ENCODE measurements at places on chromosomes 2 and 18.

DNA sequence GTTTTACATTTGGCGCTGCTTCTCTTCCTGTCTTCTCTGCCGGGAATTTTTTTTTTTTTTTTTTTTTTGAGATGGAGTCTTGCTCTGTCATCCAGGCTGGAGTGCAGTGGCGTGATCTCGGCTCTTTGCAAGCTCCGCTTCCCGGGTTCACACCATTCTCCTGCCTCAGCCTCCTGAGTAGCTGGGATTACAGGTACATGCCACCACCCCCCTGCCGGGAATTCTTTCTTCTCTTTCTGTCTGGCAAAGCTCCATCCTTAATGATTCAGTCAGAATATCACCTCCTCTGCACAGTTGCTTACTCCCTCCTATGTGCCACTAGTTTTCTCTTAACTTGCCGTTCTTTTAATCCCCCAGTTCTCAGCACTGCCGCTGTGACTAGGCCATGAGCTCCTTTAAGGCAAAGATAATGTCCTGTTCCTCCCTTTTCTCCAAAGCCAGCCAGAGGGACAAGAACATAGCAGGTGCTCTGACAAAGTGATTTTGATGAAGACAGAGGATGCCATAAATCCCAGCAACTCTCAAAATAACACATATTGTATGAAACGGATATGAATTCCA, 112.1 kb upstream of the LRATD1 start:
- DNase-seq, result no peak

DNA sequence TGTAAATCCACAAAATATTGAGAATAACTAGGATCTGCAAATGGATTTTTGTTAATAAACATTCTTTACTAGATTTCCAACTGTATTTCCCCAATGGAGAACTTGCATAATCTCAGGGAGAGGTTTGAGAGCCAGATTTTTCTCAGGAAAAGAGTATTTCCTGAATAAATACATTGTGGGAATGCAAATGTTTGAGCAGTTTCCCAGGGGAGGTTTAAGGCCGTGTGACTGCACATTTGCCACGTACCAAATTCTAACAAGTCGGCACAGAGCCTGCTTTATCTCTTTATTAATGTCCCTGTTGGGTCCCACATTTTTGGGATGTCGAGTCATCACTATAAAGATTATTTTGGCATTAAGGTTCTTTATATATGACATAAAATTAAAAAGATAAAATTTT, 27.0 kb downstream of the TFPI start:
- DNase-seq, result no peak

GRCh38 chr18:52553441-52553840, 213.4 kb downstream of the DCC start:
- DNase-seq, result no peak

GRCh38 chr2:40558761-40559160, 106.9 kb upstream of the SLC8A1 start:
- DNase-seq, result no peak

- peak; percentile 33 for DNase-seq
Measured at GRCh38 chr2:26144953-26145680, 27.8 kb upstream of the GAREM2 start.

GRCh38 chr2:237122214-237122666, 36.6 kb downstream of the COPS8 start:
- DNase-seq, result peak; percentile 42

- no peak for DNase-seq
Measured at GRCh38 chr18:21851327-21851961, 110.9 kb downstream of the MIB1 start.

GRCh38 chr18:8856212-8856611, 150.9 kb downstream of the MTCL1 start:
- DNase-seq, result no peak

- DNase-seq, result no peak
Measured at GRCh38 chr18:78501251-78501650, 478.4 kb upstream of the SALL3 start.

DNA sequence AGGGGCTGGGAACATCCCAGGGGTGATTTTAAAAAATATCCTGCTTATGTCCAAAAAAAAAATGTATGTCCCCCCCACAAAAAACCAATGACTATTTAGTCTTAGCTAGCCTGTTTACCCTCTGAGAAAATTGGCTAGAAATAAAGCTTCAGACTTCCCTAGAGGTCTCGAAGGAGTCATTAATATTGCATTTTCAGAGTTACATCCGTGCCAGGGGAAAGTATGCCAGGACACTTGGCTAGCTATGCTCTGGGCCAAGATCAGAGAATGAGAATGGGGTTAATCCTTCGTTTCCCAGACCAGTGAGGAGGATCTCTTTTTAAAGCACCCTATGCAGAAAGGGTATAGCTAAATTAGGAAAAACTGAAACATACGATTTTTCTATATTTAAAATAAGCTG, 183.6 kb downstream of the MC4R start:
- no peak for DNase-seq

DNA sequence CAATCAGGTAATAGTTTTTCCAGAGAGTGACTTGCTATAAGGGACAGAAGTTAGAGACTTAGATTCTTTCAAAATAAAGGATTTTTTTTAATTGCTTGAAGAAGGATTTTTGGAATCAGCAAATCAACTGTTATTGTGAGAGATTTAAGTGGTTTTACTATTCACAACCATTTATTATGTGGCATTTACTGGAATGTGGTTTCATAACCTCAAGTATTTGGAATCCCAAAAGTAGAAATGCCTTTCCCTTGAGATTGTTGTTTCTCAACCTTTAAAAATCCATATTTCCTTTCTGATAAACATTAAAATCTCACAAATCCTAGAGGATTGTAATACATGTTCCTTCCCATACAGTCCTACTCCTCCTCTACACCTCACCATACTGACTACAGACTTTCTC, 5.0 kb downstream of the TANK start:
- no peak for DNase-seq

- no peak for DNase-seq
Measured at GRCh38 chr18:22987547-22988189, 54.5 kb downstream of the RBBP8 start.

DNA sequence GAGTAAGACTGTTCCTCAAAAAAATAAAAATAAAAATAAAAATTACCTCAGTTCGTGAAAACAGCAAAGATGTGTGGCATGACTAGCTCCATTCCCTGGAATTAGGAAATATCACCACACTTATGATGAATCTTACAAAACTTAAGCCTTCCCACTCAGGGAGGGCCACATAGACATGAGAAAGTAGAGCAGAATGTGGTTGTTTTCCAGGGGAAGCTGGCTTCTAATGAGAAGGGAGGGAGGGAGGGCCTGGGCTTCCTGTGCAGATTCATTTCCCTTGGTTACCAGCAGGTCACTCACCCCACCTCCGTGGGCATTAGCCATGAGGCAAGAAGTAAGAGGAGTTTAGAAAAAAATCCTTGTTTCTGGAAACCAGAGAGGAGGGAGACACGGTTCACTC, 95.9 kb upstream of the RMDN2 start:
- DNase-seq, result no peak

DNA sequence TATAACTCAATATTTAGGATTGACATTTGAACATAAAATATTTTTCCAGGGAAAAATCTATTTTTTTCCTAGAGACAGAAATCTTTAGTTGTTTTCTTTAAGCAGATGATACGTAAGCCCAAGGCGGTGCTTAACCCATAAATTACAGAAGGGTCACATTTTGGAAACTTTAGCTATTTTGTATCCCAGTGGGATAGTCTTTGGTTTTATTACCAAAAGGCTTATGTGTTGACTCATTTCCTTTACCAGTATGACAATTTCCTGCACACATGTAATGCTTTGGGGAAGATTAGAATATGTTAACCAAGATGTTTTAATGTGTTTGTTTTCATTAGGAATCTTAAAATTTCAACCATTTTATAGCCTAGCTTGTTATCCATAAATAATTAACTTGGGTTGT, 24.8 kb downstream of the DYNC1I2 start:
- no peak for DNase-seq

DNA sequence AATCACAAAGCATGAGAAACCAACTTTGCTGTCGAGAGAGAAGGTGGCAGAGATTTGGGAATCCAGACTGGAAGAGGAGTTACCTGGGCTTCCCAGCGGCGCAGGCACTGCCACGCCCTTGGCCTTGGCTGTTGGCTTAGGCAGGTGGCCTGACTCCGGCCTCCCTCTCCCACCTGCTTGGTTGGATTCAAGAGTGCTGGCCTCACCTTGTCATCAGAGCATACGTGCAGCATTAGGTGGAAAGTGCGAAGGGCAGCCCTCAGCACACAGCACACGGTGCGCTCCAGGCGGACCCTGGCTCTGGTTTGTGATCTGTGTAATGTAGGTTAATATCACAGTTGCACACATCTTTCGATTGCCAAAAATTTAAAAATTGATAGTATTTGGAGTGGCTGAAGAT, 19.2 kb upstream of the ASB1 start:
- DNase-seq, result no peak

DNA sequence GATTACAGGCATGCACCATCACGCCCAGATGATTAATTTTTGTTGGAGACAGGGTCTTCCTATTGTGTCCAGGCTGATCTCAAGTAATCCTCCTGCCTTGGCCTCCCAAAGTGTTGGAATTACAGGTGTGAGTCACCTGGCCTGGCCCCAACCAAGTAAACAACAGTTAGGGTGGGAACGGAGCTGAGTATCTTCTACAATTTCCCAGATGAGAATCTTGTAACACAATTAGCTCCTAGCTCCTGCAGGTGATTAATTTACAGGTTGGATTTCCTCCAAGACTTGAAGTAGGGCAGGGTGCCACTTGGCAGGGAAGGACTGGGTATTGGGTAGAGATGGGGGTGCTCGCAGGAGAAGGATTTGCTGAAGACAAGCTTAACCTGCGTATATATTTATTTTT, 17.8 kb downstream of the NLRC4 start:
- DNase-seq, result peak; percentile 59

- DNase-seq, result no peak
Measured at GRCh38 chr2:232530626-232531260, 4.8 kb downstream of the CHRND start.

DNA sequence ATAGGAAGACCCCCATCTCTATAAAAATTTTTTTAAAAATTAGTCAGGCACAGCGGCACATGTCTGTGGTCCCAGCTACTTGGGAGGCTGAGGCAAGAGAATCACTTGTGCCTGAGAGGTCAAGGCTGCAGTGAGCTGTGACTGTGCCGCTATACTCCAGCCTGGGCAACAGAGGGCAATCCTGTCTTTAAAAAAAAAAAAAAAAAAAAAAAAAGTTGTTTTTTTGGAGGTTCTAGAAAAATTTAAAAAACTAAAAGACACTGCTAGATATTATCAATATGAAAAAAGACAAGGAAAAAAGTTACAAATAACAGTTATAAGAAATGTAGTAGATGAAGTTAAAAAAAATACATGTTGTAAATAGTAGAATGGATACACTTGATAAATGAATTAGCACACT, 56.1 kb upstream of the C2orf15 start:
- DNase-seq, result no peak

- no peak for DNase-seq
Measured at GRCh38 chr2:141003967-141004657, 1126.7 kb downstream of the LRP1B start.

DNA sequence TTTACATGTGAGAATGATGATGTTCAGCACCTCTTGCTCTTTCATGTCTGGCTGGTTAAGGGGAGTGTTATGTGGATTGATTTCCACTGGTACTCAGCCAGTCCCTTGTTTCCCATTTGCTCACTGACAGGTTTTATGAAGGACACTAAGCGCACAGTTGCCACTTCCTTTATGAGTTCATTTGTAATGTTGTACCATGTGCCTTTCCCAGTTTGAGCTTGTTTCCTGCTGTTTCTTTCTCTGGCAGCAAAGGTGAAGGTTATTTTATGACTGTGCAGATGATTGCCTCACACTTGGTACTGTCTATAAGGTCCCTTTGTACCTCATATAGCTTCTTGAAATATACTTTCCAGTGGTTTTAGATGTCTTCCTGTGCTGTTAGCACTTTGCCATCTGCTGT, 1700.5 kb upstream of the TMEFF2 start:
- peak; percentile 3 for DNase-seq

GRCh38 chr18:26510337-26510736, 38.0 kb downstream of the KCTD1 start:
- no peak for DNase-seq

Measured in NCI-H2029 (cell line).